ENCODE measurements at places on chromosomes 11 and 22.

- no peak for DNase-seq
Observed at GRCh38 chr11:15893080-15893492, 463.3 kb downstream of the SOX6 start.

DNA sequence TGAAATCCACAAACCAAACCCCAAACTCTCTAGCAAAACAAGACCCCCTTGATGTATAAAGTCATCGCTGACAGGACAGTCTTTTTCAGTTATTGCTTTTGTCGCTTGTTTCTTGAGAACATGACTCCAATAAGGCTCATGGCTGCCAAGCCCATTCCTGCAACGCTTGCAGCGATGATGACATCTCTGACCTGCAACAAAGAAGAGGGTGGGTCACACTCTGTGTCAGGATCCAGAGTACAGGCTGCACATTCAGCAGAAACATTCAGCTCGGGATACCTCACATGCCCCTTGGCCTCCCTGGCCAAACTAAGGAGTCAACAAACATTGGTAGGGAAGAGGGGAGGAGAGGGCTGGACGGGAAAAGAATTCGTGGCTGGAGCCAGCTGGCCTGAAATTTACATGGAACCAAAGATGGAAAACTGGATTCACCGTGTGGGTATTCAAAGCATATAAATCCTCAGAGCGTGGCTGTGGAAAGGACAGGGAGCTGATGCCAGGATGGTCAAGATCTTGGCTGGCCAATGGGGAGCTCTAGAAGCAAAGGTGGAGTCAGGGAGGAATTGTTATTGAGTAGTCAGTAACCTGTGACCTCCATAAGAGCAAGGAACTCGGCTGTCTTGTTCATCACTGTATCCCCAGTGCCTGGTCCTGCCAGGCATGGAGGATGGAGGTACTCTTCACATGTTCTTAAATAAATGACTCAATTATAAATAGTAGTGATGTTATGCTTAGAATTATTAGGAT, 11.8 kb upstream of the PLAAT2 start:
- DNase-seq: no peak

DNA sequence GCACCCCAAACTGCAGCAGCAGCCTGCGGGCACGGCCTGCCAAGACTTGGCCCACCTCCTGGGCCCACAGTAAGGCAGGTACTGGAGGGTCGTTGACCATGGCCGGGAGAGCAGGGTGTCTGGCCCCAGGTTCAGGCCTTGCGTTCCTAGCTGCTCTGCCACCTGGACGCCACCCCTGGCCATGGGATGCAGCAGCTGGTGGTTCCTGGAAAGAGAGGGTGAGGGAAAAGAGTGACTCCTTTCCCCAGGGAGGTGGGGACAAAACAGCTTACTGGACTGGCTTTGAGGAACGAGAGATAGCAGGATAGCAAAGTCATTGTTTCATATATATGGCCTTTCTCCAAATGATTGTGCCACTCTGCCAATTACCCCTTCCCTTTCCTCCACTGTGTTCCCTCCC, 1.8 kb downstream of the BSCL2 start:
- no peak for DNase-seq

GRCh38 chr22:30357236-30357570, 396 bp downstream of the CCDC157 start:
- no peak for DNase-seq

DNA sequence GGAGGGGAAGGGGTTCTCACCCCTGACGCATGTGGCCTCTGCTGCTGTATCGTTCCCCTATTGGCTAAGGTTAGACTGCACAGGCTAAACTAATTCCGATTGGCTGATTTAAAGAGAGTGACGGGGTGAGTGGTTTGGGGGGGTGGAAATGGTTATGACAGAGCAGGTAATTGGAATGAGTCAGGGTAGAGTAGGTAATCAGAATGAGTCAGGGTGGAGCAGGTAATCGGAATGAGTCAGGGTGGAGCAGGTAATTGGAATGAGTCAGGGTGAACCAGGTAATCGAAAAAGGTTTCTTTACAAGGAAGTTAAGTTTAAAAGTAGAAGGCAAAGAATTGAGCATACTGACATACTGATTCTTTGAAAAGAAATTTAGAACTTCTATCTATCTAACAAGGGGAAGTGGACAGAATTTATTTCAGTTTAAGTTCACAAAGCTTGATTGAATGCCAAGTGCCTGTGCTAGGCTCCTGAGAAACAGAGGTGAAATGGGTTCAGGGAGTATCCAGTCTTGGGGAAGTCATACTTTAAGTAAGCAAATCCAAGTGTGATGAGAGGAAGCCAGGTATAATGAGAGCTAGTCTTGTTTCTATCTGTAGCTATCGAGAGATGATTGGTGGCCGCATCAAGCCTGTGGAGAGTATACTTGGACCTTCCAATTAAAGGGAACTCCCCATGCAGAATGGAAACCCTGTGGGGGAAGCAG, 58.0 kb downstream of the C11orf91 start:
- no peak for DNase-seq

- peak; percentile 22 for DNase-seq
Observed at GRCh38 chr11:75673977-75674582, 5.2 kb upstream of the MAP6 start.

Measured in stimulated activated CD4-positive, alpha-beta T cell treated with anti-CD3 and anti-CD28 coated beads, Interleukin-4, amount 100 ng/mL, for 24 hours (primary cell).